ENCODE measurements at places on chromosomes 16 and 17. TPM values are rescaled to one million over a fixed set of nuclear protein-coding genes. Genes with fewer than 3 reads are reported as not detected.

The NPIPB13 gene
- total RNA-seq: 25.7 TPM

The G6PC1 gene
- total RNA-seq: not detected

The IGSF6 gene
- 14.7 TPM for total RNA-seq

The CUEDC1 gene
- total RNA-seq: 34.1 TPM

The NEK8 gene
- 2.3 TPM for total RNA-seq

The NGFR gene
- total RNA-seq: 42.0 TPM

The SMPD3 gene
- total RNA-seq: 0.58 TPM

The C16orf78 gene
- not detected for total RNA-seq
